ENCODE measurements at places on chromosomes 6 and 20.

DNA sequence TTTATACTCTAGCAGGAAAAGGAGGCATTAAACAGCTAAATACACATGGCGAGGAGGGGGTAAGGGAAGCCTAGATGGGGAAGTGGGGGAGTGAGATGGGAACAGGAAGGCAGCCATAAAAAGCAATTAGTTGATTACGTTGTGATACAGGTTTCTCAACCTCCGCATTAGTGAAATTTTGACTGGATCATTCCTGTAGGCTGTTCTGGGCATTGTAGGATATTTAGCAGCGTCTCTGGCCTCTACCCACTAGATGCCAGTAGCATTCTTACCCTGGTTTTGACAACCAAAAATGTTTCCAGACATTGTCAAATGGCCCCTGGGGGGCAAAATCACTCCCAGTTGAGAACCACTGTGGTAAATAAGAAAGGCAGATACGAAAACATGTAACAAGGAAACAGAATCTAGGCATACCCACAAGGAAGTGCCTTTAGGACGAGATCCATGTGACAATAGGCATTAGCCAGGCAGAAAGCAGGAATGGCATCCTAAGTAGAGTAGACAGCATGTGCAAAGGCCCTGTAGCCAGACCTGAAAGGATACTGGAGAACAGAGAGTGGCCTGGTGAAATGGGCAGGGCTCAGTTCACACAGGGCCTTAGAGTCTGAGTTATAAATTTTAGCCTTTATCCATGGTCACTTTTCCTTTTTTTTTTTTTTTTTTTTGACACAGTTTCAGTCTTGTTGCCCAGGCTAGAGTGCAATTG, 25.8 kb upstream of the PTPN1 start:
- DNase-seq, result no peak

DNA sequence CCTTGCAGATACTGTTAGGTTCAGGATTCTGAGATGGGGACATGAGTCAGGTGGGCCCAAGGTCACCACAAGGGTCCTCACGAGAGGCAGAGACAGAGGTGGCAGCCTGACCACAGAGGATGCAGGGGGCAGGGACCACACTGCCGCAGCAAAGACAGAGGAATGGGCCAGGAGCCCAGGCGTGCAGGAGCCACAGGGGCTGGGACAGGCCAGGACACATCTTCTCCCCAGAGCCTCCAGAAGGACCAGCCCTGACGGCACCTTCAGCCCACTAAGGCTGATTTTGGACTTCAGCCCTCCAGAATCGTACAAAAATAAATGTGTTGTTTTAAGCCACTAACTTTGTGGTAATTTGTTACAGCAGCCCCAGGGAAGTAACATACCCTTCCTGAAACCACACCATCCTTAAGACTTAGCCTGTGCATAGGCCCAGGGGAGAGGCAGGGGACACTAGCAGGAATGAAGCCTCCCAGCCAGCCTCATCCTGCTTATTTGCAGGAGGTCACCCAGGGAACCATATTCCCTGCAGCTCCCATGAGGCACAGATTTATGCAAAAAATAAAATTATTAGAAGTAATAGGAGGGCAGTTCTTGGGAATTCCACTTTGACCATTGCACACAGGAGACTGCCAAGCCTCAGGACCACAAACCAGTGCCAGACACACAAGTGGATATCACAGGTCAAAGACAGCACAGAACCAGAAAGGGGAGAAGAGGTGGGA, 119.3 kb upstream of the CST7 start:
- DNase-seq, result no peak

DNA sequence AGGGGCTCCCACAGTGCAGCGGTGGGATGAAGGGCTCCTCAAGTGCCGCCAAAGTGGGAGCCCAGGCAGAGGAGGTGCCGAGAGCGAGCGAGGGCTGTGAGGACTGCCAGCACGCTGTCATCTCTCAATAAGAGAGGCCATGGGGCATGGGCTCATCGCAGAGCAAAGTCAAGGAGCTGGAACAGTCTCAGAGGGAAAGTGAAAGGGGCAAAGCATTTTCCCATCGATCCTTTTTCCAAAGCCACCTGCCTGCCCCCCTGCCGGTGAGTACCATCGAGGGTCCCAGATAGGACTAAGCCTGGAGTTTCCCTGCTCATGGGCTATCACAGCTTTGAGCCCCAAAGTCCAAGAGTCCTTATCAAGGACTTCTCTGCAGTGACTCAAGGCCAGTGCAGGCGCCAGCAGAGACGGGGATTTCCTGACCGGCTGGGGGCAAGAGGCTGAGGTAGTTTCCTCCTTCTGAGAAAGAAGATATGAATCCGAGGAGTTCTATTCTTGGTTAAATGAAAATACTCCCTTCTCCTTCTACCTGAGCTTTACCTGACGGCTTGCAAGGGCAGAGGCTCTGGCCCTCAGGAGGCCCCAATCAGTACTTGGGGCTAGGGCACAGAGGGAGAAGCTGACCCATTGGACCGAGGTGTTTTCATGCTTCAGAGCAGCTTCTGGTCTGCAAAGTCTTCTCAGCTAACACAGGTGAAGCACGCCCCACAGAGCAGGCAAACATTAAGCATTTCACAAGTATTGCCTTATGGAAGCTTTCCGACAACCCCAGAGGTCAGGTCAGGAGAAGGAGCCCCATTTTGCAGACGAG, 22.6 kb downstream of the ETV7 start:
- DNase-seq, result no peak

GRCh38 chr6:49142421-49143151, 320.5 kb downstream of the MMUT start:
- no peak for DNase-seq

DNA sequence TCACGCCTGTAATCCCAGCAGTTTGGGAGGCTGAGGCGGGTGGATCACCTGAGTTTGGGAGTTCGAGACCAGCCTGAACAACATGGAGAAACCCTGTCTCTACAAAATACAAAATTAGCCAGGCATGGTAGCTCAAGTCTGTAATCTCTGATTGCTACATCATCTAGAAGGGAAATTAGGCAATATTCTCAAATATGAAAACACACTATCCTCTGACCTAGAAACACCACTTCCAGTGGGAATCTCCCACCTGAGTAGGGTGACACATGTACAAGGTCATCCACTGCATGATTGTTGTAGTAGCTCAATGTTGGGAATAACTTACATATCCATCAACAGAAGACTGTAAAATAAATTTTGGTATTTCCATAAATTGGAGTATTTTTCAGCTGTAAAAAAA, 19.1 kb upstream of the SIRPD start:
- DNase-seq, result no peak

DNA sequence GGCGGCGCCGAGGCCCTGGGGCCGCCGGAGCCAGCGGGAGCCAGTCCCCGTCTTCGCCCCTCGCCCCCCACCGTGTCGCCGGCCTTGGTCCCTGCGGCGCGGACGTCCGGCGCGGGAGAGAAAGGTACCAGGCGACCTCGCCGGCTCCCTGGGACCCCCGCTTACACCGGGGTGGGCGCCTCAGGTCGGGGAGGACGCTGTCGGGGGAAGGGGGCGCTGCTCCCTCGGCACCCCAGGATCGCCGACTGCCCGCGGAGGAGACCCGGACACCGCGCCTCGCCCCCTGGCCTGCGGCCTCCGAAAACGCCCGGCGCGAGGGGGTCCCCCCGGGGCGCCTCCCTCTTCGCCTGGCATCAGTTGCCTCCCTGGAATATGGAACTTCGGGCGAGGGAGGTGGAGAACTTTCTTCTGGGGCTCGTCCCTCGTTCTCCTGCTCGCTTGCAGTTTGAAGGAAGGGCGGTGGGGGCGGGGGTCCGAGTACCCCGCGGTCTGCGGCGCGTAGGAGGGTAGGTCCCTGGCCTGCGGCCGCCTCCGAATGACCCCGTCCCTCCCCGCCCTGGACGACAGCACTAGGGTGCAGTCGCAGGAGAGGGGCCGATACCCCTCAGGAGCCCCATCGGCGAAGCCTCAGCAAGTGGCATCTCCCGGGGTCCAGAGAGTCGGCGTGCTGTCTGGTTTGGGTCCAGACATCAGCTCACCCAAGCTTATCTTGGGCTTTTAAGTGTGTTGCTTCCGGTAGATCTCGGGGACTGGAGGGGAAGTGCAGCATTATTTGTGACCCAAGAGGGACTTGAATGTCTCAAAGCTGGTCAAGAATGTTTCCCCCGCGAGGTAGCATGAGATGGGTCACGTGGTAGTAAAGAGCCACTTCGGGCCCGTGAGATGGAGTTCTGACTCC, 549 bp downstream of the ANKRD6 start:
- peak; percentile 10 for DNase-seq

DNA sequence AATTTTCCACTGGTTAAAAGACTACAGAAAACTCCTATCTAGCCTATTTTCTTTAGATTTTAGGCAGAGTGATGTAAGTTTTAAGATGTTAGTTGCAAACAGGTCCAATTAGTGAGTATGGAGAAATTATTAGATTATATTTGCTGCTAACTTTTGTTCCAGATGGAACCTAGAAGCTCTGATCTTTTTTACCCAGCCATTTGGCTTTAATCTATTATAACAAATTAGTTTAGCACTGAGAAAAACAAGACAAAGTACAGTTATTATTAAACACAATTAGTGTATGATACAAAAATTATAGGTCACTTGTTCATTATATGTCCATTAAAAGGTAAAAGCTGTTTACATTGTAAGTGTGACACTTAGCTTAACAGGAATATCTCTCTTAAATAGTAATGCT, 2.5 kb downstream of the FAM162B start:
- no peak for DNase-seq

DNA sequence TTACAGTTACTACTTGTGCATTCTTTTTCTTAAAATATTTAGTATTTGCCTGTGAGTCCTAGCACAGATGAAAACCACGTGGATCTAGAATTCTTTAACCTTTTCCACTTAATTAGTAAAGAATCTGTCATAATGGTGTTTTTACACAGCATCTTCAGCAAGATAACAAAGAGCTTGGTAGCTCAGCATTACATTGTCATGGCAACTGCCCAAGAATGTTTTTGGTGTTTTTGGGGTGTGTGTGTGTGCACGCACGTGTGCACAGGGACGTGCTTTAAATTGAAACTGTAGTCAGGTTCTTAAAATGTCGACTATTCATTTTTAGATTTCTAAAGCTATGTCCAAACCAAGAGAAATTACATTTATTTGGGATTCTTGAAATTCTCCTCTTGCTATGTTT, 108.0 kb downstream of the FIG4 start:
- no peak for DNase-seq

GRCh38 chr6:166277892-166278578, 30.2 kb downstream of the PRR18 start:
- DNase-seq, result no peak

DNA sequence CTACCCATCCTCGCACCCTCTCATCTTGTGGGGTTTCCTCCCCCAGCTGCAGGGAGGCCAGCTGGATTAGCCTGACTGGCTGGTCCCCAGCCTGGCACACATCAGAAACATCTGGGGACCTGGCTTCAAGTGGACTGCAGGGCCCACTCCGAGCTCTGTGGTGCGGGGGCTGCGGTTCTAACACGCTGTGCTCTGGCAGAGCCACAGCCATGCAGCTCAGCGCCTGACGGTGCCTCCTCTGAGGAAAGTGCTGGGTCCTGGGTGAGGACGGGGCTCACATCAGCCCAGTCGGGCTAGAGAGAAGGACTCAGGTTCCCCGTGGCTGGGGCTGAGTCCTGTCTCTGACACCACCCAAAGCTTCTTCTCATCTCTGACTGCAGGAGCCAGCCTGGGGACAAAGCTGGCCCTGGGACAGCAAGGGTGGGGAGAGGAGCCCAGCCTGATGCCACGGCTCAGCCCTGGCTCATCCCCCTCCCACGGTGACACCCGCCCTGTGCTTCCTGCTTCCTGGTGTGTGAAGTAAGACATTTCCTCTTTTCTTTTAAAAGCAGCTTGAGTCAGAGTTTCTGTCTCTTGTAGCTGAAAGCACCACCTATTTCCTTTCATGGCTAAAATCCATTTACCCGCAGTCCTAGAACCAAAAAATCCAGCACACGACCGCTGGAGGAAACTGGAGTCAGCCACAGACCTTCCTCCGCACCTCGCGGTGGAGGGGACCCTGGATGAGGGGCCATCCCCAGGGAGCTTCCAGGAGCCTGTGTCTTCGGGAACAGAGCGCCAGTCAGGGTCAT, 127.4 kb upstream of the AFDN start:
- DNase-seq, result peak; percentile 26

DNA sequence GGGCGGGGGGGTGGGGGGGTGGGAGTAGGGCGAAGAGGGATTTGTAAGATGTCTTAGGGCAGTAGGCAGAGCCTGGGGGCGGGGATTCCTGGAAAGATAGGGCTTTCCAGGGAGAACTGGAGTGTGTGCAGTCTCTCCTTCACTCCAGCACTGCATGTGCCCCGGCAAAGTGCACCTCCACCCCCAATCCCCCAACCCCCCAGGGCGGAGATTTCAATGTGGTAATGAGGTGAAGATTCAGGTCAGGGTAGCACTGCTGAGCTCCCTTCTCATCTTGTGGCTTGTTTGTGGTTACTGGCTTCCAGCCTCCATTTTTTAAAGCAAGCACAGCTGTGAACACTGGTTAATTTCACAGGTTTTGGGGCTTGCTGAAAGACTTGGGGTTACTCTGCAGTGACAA, 5.9 kb downstream of the TMEM239 start:
- DNase-seq, result no peak

GRCh38 chr6:95203153-95203754, 374.1 kb upstream of the MANEA start:
- DNase-seq, result no peak

DNA sequence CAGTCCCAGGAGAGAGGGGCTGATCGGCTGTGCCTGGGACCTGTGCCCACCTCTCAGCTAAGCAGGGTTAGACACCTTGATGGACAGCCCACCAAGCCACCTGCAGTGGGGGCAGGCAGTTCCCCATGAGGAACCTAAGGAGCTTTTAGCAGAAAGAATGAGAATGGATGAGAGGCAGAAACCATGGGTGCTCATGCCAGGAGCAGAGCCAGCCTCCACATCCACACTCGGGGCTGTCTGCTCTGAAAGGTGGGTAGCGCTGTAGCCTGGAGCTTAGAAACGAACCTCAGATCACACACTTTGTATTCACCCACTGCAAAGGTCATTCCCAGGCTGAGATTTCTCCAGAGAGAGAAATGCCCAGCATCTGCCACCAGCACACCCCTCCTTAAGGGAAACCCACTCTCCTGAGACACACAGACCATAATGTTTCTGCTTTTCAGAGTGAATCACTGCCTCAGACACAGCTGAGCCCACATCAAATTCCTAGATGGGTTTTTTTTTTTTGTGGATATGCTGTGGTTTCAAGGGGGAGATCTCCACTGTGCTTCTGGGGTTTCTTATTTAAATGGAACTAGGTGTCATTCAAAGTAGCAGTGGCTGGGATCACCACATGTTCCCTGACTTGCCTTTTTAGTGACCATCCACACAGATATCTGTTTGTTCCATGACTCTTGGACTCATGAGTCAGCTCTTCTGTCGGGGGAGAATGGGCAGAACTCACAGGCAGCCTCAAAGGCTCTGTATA, 218.9 kb downstream of the EYA2 start:
- no peak for DNase-seq

Data from hypothalamus (tissue), 51 donors.